ENCODE measurements at places on chromosomes 7 and 10.

DNA sequence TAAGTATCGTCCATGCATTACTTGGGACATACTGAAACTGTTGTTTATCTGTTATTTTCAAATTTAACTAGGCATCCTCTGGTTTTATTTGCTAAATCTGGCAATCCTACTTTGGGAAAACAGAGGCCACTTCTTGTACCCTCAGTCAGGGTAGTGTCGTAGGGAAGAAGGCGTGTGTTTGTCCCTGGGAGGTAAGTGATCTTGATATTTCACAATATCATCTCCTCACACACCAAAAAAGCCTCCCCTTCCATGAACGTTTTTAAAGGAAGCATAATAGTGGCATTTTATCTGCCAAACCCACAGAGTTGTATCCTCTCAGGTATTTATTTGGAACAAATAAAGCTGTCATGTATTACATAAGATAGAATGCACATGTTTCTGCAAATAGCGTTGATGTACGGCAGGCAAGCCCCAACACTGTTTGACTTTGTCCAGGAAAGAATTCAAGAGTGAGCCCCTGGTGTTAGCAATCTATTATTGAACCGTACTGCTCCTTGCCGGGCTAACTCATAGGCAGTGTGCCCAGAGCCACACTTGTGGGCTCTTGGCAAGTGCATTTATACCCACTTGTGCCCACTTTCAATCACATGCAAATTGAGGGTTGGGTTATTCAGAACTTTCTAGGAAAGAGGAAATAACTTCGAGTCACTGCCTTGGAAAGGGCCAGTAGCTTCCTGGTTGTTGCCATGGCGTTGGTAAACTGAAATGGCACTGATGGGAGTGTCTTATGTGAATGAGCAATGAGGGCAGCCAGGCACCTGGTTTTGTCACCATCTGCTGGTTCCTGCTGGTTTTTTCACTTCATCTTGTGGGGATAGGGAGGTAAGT, 266.0 kb downstream of the USP6NL start:
- DNase-seq: no peak
- no peaks in the 10 kb centered on the region for H3K4me1 ChIP-seq
- H3K27ac ChIP-seq: no peak overlapping the region
- no peaks in the 10 kb centered on the region for H3K36me3 ChIP-seq

DNA sequence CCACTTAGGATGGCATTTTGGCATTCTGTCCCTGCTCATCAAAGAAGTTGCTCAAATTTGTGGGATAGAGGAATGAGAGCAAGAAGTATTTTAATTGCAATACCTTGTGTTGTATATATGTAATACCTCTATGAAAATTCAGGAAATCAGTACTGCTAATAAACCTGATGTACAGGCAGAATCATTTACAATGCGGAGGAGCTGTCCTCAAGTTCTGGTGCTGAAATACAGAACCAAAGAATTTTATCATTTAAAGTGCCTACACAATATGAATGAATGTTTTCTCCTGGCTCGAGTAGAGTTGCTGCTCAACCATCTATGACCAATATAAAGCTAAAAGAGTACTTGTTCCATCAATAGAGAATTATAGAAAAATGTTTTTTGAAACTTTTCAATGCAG, 305.8 kb downstream of the PLXNA4 start:
- no peak overlapping the region for H3K4me3 ChIP-seq
- no peak for DNase-seq
- H3K36me3 ChIP-seq: no peaks in the 10 kb centered on the region
- H3K27ac ChIP-seq: no peak overlapping the region

DNA sequence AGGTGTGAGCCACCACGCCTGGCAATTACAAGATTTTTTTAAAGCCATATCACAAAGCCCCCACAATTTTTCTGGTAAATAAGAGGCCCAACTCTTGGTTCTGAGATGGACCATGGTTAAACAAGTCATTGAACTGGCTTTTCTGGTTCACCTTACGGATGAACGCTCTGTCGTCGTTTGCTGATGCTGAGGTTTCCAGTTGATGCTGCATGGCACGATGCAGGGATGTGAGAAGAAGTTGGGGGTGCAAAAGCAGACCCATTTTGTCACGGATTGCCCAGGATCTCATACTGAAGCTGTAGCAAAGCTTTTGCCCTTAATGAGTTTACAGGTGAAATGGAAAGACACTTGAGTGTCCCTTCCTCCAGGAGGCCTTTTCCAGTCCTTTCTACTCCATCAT, 2.0 kb upstream of the IL2RA start:
- no peaks in the 10 kb centered on the region for H3K27me3 ChIP-seq
- no peak for DNase-seq
- no peaks in the 10 kb centered on the region for H3K36me3 ChIP-seq
- H3K4me1 ChIP-seq: peaks cover 50% of the 10 kb centered on the region
- no peak overlapping the region for H3K27ac ChIP-seq

GRCh38 chr10:16603308-16603707, 81.6 kb upstream of the C1QL3 start:
- H3K4me1 ChIP-seq: no peaks in the 10 kb centered on the region
- H3K27ac ChIP-seq: no peak overlapping the region
- no peak for DNase-seq
- no peaks in the 10 kb centered on the region for H3K27me3 ChIP-seq
- no peak overlapping the region for H3K4me3 ChIP-seq
- H3K36me3 ChIP-seq: peaks cover 4% of the 10 kb centered on the region
